Central memory CD8-positive, alpha-beta T cell (primary cell): ENCODE measurements at places on chromosomes 6 and 20.

DNA sequence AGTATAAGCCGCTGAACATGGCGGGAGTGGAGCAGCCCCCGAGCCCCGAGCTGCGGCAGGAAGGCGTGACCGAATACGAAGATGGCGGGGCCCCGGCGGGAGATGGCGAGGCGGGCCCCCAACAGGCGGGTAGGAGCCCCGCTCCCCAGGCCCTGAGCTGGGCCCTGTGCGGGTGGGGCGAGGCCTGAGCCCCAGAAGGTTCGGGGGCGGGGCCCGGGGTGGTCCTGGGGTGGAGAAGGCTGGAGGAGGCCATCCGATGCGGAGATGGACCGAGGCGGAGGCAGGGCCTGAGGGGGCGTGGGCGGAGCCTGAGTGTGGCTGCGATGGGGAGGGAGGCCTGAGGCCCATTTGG lies 7.1 kb downstream of the L3MBTL1 start:
- no peak for DNase-seq

- DNase-seq = no peak
Measured at GRCh38 chr6:148591656-148592055, 155.2 kb upstream of the UST start.

DNA sequence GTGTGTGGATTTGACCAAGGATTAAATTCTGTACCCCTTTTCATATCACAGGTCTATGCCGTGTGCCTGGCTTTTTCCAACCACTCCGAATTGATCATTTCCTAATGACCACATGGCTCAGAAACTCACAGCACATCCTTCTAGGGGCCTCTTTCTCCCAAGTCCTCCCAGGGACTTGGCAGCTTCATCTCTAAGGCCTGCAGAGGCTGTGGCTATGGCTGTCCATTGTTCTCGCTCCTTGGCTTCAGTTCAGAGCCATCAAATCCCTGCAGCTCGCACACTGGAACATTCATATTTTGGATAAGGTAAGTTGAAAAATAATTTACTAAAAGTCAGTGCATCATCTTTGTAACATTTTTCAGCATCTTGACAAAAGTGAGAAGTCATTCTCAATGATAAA lies 497.2 kb upstream of the CDH4 start:
- DNase-seq = no peak

DNA sequence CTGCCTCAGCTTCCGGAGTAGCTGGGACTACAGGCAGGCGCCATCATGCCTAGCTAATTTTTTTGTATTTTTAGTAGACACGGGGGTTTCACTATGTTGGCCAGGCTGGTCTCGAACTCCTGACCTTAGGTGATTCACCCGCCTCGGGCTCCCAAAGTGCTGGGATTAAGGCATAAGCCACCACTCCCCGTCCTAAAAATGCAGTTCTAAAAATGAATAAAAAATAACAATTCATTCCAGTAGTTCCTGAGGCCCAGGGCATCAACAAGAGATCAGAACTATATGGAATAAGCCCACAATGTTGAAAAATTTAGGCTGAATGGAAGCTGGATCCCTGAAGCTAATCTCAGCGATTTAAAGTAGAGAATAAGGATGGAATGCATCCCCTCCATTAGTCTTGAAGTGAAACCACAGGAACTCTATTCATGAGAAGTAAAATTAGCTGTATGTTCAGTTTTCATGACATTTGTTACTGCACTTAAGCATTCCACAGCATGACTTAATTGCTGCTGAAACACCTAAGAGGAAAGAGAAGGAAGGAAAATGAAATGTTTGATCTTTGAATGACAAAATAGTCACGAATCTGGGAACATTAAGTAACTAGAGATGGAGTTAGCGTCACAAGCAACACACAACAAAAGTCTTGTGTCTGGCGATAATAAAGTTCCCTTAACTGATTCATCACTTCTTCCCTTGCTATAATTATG lies 80.4 kb upstream of the RIPOR2 start:
- DNase-seq = no peak

- DNase-seq = no peak
Measured at GRCh38 chr6:20217891-20218290, 5.6 kb upstream of the MBOAT1 start.

DNA sequence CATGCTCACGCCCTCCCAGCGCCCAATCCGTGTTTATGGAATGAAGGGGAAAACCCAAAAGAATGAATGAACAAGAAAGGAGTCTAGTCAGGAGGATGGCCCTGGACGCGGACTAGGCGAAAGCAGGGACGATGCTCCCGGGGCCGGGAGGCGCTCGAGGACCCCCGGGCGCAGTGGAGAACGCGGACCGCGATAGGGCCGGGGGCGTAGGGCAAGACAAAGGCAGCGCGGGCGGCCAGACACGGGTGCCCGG lies 758 bp downstream of the GCLC start:
- no peak for DNase-seq

DNA sequence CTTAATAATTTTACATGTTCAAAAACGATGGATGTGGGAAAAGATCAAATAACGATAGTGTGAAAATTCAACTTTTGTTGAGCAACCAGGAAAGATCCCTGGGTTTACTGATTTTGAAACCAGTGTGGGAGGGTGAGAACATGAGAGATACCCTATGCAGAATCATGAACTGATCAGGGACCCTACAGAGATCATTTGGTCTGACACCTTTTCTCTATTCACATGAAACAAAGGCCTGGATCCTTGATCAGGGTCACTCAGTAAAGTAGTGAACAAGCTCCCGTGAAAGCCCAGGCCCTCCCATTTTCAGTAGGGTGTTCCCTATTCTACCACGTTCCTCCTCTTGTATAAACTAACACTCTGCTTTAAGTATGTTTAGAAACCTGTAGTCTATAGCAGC lies 60.5 kb upstream of the DUSP22 start:
- DNase-seq = no peak

DNA sequence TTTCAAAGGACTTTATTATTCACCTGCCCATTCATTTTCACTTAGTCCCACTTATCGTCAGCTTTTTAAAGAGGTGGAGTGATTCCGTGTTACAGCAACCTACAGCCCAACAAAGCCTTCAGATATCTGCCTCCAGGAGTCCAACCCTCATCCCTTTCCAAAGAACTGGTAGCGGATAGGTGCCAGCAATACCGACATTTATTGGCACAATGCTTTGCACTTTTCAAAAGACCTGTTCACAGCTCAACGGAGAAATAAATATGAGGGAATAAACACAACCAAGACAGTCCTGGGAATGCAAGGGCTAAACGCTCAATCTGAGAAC lies 819 bp upstream of the MTRF1L start:
- DNase-seq = no peak

DNA sequence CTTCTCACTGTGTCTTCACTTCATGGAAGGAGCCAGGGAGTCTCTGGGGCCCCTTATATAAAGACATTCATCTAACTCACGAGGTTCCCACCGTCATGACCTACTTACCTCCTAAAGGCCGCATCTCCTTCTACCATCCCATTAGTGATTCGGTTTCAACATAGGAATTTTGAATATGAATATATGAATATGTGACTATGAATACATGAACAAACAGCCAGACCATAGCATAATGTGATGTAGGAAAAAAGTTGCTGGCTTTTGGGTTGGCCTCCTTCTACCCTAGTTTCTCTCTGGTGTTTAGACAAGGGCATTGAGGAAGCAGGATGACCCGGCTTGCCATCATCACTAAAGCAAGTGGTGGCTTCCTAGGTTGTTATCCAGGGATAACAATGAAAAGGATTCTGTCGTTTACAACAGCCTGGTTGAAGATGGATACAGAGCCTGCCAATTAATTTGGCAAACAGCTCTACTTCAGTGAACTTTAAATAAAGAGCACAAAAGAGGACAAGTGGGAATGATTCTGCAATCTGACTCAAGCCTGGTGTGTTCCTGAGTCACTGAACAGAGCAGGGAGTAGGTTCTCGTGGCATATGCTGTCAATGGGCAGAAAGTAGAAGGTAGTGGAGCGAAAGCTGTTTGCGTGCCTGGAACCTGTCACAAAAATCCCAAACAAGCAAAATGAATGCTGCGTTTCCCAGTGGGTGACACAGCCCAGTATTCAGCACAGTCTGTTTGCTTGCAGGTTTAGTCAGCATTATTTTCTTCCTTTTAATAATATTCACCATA lies 44.0 kb upstream of the DOK5 start:
- no peak for DNase-seq

- DNase-seq = no peak
Measured at GRCh38 chr20:51276296-51276695, 253.4 kb upstream of the KCNG1 start.

GRCh38 chr6:123091896-123092271 lies 95.8 kb downstream of the CLVS2 start:
- no peak for DNase-seq

DNA sequence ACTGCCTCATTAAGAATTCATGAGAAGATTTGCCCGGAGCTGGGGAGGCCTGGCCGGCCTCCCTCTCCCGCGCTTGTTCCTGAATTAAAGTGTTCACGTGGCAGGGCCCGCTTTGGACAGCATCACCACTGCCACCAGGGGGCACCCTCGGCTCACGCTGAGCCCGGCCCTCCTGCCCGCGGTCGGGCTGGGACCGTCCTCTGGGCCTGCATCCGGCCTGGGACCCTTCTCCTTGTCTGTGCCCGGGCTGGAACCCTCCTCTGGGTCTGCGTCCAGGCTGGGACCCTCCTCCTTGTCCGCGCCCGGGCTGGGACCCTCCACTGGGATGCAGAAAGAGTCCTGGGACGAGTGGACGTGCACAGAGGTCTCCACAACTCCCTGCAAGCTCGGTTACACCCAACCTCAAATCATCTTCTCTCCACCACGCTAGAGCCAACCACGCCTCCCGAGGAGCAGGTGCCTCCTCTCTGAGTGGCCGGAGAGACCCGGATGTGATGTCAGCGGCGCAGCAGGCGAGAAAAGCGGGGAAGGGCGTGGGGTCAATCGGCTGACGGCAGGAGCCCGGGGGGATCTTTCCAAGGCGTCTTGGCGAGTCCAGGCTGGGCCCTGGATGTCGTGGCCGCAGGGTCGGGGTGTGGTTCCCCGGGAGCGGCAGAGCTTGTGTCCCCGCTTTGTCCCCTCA lies 50.9 kb upstream of the DACT2 start:
- no peak for DNase-seq

GRCh38 chr20:46557231-46557956 lies 6.9 kb upstream of the OCSTAMP start:
- no peak for DNase-seq

DNA sequence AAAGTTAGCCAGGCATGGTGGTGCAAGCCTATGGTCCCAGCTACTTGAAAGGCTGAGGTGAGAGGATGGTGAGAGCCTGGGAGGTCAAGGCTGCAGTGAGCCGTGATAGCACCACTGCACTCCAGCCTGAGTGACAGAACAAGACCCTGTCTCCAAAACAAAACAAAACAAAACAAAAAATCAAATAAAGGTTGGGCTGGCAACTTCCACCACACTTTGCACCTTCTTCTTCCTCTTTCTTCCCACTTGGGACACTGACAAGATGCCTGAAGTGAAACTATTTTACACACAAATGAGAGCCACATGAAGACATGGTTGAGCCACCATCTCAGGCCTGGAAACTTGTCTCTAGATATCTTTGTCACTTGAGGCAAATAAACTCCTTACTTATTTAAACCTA lies 53.8 kb upstream of the CCDC28A start:
- no peak for DNase-seq

DNA sequence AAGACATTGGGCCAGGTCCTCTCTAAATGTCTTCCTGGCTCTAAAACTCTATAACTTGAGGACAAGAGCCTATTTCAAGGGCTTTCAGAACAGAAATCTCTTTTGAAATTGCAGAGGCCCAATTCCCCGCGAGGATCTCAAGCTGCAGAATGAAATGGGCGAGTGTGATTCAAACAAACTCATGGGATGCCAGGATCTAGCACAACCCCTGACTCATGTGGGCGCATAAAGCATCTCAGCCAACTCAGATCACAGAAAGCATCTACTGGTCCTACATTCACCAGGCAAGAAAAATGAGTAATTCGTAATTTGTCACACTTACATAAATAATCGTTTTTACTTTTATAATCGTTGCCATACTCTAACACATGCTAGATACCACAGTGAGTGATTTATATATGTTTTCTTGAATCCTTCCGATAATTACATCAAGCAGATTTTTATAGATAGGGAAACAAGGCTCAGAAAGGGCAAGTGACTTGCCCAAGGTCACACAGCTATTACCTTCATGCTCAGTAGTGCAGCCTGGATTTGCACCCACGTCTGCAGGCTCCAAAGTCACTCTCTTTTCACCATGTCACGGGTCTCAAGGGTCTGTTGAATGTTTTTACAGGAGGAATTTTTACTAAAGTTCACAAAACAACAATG lies 26.2 kb downstream of the FOXF2 start:
- DNase-seq = no peak
